ENCODE measurements at places on chromosomes 7 and 10.

DNA sequence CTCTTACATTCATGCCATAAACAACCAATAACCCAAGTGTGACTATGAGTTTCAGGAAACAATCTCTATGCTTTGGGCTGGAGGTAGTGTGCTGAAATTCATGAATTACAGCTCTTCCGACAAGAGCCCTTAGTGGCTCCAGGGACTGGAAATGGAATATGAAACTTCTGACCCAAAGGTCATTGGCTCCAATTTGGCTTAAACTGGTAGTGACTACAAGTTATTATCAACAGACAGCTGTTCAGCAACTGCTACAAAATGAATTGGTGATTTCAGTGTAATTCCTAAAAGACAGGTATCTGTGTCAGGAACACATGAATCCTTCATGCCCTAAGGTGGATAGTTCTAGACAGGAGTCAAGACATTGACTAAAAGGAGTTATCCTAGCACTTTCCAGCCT is 745.4 kb downstream of the PHTF2 start:
- no peak for DNase-seq

DNA sequence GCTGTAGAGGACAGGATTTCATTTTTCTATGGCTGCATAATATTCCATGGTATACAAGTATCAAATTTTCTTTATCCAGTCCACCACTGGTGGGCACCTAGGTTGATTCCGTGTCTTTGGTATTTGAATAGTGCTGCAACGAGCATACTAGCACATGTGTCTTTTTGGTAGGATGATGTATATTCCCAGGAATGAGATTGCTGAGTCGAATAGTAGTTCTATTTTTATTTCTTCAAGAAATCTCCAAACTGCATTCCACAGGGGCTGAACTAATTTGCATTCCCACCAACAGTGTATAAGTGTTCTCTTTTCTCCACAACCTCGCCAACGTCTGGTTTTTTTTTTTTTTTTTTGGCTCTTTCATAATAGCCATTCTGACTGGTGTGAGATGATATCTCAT is 550.0 kb downstream of the REEP3 start:
- DNase-seq: no peak

- DNase-seq: peak; percentile 12
These were observed 25.9 kb downstream of the ABRAXAS2 start for GRCh38 chr10:124827474-124827873.

GRCh38 chr7:30584965-30585364 is 9.7 kb upstream of the GARS1 start:
- DNase-seq: no peak

- no peak for DNase-seq
These were observed 17.0 kb upstream of the ORAI2 start for GRCh38 chr7:102416406-102416805.

DNA sequence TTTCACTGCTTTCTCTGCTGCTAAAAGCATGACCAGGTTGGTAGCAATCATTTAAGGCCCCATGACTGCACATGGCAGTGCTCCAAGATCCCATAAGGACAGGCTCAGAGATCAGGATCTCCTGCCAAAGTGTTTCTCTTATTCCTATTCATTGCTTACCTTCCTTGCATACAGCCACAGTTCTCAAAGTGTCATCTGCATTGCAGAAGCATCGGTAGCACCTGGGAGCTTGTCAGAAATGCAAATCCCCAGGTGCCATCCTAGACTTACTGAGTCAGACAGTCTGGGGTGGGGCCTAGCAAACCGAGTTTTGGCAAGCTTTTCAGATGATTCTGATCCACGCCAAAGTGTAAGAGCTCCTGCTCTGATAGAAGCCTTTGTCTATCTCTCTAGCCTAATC is 489.0 kb upstream of the AUTS2 start:
- DNase-seq: no peak

DNA sequence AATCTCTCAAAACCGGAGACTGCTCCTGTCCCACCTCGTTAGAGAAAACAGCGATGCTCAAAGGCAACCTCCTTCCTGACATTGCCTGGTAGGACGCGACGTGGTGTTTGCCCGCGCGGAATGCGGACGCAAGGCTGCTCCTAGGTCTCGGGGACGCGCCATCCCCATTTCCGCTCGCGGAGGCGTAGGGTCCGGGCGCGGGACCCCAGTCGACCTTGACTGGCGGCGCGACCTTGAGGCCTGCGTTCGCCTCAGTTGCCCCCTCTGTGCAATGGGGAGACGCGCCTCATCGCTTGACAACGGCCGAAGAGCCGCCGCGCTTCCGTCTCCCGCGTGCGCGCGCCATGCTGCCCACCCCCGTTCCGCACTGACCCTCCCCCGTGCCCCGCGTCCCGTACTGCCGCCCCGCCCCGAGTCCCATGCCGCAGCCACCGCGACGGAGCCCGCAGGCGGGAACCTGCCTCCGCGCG is 412 bp upstream of the PPIA start:
- DNase-seq: no peak

DNA sequence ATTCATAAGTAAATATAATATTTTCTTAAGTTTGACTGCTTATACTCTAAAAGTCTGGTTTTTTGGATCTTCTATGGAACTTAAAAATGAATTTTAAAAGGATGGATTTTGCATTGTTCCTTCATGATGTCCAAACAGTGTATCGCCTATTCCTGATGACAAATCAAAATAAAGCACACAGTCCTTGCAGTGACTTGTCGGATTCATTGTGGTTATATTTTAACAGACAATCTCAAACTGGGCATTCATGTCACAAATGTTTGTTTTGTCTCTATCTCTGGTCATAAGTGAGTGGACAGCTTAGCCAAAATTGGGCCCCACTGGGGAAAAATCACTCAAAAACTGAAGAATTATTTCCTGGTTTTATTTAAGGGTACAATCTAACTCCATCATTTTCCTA is 74.8 kb downstream of the LMBR1 start:
- DNase-seq: no peak

- DNase-seq: no peak
These were observed 45.3 kb upstream of the ZMIZ1 start for GRCh38 chr10:79023240-79024162.

DNA sequence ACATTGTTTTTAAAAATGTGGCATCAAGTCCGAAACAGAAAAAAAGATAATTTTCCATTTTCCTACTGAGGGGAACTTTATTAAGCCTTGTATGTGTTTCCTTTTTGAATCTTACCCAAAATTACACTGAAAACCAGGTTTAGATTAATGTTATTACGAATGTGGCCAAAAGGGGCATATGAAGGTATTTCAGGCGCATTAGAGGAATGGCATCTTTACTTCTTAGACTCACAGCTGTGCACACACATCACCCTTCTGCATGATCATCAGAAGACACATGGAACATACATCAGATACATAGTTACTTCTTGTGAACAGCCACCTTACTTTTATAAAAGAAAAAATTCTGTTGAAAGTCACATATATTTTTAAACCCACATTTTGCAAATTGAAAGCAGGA is 58.6 kb upstream of the ZPBP start:
- no peak for DNase-seq

DNA sequence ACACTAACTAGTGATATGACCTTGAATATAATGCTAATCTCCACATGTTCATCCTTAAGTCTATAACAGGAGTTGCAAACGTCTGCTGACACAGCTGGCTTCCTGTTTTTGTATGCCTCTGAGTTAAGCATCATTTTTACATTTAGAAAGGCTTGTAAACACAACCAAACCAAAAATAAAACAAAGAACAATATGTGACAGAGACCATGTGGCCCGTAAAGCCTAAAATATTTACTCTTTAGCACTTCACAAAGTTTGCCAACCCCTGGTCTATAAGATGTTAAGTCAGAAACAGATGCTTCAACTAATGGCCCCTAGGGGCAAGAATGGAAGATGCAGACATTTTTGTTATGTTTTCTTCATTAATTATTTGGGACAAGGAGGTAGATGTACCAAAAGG is 109.3 kb downstream of the CPEB3 start:
- no peak for DNase-seq

DNA sequence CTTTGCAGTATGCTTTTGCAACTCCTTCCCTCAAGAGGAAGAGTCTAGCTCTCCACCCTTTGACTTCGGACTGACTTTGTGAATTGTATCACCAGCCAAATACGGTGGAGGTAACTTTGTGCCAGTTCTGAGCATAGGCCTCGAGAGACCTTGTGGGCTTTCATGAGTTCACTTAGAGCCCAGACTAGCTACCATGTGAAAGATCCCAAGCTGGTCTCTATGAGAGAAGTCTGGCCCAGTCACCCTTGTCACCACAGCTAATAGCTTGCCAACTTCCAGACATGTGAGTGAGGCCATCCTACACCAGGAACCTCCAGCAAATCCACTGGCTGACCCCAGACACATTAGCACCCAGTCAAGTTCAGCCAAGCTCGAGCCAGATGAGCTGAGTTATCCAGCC is 72.2 kb upstream of the EXOC4 start:
- no peak for DNase-seq

GRCh38 chr7:30791114-30791513 is 19.9 kb downstream of the MINDY4 start:
- no peak for DNase-seq

- no peak for DNase-seq
These were observed 52.2 kb downstream of the ASB13 start for GRCh38 chr10:5614155-5614721.

DNA sequence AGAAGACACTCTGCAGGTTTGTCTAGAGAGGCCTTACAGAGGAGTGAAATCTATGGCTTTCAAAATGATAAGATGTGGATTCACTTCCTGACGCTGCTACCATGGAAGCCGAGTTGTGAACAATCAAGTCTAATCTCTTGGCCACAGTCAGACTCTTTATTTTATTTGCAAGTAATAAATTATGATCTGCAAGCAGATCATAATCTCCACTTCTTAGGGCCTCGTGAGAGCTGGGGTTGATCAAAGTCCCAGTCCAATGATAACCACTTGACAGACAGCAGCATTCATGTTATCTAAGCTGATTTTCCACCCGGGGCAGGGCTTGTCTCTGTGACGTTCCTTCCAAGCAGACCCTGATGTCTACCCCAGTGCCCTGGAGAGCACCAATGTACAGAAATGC is 776.4 kb upstream of the AUTS2 start:
- no peak for DNase-seq

DNA sequence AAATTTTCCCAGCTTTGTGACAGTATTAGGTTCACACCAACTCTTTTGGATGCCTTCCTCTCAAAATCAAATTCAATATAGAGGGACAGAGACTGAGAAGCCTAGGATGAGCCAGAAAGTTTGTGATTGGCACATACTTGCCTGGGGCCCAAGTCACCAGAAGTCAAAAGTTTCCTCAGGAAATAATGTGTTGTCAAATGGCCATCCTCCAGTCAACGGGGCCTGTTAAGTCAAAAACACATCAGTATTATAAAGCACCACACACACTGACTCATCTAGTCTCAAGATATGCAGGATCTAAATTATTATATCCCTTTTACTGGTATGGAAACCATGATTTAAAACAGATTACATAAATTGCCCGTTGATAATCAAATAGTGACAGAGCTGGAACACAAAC is 158.1 kb downstream of the AHR start:
- no peak for DNase-seq

DNA sequence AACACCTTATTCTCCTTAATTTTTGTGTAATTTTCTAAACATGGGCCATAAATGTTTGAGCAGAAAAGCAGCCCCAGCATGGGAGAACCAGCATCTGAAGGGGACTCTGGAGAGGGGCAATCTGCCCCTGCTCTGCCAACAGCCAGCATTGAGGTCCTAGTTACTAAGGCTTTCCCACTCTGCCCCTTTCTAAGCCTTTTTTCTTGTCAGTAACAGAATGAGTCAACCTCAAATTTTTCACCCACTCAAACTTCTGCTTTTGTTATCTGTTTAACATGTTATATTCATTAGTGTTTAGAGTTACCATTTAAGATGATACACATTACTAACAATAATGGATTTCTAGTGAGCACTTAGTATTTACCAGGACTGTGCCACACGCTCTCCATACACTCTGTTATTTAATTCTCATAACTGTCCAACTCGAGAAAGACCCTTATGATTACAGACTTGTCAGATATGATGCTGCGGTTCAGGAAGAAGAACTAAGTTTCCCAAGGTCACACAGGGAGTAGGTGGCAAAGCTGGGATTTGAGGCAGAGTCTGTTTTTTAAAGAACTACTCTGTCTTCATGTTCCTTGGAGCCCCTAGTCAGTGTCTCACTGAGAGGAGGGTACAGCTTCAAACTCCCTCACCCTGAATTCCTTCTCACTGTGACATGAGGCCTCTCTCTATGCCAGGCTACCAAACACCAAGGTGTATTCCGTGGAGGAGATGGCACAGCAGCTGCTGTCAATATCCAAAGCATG is 19.9 kb upstream of the GPAM start:
- DNase-seq: no peak

GRCh38 chr10:11595395-11595692 is 16.1 kb downstream of the USP6NL start:
- DNase-seq: no peak

- DNase-seq: no peak
These were observed 1.6 kb downstream of the ZNF746 start for GRCh38 chr7:149495785-149496641.

GRCh38 chr7:157684909-157685429 is 348.2 kb downstream of the DNAJB6 start:
- DNase-seq: no peak

DNA sequence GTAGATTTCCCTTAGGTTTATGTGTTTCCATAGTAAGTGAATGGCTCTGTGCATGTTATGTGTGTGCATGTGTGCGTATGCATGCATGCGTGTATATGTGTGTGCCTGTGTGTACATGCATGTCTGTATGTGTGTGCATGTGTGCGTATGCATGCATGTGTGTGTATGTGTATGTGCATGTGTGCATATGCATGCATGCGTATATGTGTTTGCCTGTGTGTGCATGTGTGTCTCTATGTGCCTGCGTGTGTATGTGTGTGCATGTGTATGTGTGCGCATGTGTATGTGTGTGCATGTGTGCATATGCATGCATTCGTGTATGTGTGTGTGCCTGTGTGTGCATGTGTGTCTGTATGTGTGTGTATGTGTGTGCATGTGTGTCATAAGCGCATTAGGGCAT is 98.8 kb upstream of the AGBL3 start:
- no peak for DNase-seq

DNA sequence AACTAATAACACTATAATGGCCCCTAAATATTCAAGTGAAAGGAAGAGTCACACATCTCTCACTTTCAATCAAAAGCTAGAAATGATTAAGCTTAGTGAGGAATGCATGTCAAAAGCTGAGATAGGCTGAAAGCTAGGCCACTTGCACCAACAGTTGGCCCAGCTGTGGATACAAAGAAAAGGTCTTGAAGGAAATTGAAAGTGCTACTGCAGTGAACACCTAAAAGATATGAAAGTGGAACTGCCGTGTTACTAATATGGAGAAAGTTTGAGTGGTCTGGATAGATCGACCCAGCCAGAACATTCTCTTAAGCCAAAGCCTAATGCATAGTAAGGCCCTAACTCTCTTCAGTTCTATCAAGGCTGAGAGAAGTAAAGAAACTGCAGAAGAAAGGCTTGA is 12.1 kb upstream of the SNX13 start:
- no peak for DNase-seq

GRCh38 chr7:42611289-42611928 is 300.5 kb downstream of the C7orf25 start:
- no peak for DNase-seq

GRCh38 chr10:42970451-42971250 is 106.2 kb upstream of the RET start:
- no peak for DNase-seq

- DNase-seq: no peak
These were observed 19.0 kb upstream of the TMEM26 start for GRCh38 chr10:61472090-61472674.
